A172 (cell line): ENCODE measurements at places on chromosomes 5 and 9.

GRCh38 chr5:1661831-1662558 is 137.6 kb downstream of the MRPL36 start:
- DNase-seq: no peak

GRCh38 chr5:39178861-39179260 is 40.5 kb downstream of the FYB1 start:
- DNase-seq: no peak

- DNase-seq: peak; percentile 69
These were observed 75.5 kb downstream of the MAPKAP1 start for GRCh38 chr9:125631391-125632085.

DNA sequence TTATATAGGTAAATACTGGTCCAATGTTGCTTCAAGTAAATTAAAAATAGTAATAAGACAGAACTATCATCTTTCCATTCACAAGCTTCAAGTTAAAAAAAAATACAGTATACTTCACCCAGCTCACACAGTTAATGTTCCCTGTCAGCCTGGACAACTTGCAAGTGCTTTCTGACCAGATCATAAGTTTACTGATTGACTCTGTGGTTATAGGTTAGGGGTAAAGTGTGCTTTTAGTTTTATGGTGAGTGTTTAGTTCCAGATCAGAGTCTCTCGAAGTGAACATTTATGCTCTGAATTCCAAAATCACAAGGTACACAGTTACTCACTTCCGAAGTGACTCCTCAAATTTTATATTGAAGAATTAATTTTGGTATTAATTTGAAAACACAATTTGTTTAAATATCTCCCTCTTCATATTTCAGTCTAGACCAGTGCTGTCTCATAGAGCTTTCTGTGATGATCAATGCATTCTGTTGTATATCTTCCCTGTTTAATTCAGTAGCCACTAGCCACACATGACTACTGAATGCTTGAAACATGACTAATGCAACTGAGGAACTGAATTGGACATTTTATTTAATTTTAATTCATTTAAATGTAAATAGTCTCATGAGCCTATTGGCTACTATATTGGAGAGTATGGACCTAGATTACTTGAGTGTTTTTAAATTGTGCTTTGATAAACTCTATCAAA is 90.7 kb downstream of the MEF2C start:
- no peak for DNase-seq

GRCh38 chr9:100595391-100596199 is 17.7 kb downstream of the CAVIN4 start:
- peak; percentile 64 for DNase-seq

DNA sequence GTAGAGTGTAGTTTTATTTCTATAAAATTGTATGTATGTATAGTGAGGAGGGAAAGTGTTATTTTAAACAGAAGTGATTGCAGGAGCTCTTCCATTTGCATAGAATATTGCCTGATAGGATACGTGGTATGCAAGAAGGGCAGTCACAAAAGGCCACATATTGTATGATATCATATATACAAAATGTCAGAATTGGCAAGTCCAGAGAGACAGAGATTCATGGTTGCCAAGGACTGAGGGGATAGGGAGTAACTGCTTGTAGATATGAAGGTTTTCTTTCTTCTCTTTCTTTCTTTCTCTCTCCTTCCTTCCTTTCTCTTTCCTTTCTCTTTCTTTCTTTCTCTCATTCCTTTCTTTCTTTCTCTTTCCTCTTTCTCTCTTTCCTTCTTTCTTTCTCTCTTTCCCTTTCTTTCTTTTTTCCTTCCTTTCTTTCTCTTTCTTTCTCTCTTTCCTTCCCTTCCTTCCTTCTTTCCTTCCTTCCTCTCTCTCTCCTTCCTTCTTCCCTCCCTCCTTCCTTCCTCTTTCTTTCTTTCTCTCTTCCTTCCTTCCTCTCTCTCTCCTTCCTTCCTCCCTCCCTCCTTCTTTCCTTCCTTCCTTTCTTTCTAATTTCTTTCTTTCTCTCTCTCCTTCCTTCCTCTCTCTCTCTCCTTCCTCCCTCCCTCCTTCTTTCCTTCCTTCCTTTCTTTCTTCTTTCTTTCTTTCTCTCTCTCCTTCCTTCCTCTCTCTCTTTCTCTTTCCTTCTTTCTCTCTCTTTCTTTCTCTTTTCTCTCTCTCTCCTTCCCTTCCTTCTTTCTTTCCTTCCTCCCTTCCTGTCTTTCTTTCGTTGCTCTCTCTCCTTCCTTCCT is 24.5 kb upstream of the WDR38 start:
- DNase-seq: no peak

GRCh38 chr5:107668154-107669095 is 2.3 kb downstream of the EFNA5 start:
- DNase-seq: no peak

DNA sequence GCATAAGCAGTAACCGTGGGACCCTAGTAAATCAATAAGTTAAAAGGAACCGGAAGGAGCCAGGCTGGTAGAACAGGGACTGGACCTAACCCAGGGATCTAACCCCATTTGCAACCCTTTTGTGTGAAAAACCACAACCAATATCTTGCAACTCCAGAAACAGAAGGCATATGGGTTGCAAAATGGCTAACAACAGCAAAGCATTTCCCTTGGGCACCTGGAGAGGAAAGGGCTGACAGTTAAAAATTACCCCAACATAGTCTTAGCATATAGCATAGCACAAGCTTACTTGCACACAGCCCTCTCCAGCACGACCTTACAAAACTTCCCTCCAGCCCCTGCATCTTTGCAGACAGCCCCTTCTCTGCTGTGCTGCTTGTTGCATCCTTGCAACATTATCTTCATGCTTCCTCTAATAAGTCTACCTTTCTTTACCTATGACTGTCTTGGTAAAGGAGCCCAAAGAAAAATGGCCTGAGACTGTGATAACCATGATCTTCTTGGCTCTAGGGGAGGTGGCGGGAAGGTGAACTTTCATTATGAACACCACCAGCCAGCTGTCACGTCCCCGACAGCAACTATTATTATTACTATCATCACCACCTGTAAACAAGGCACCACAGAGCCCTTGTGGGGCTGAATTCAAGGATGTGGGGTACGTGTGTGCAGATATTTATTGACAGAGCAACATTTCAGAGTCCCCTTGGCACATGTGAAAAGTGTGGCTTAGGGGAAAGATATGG is 49.8 kb downstream of the PRRC1 start:
- DNase-seq: no peak

- DNase-seq: no peak
These were observed 266.2 kb downstream of the SPATA31D1 start for GRCh38 chr9:82254646-82255367.

- peak; percentile 89 for DNase-seq
These were observed 174.5 kb upstream of the MAP1B start for GRCh38 chr5:71932655-71933338.

GRCh38 chr9:84903963-84904362 is 234.4 kb downstream of the NTRK2 start:
- no peak for DNase-seq

- no peak for DNase-seq
These were observed 73.9 kb downstream of the KLF9 start for GRCh38 chr9:70340572-70340971.

DNA sequence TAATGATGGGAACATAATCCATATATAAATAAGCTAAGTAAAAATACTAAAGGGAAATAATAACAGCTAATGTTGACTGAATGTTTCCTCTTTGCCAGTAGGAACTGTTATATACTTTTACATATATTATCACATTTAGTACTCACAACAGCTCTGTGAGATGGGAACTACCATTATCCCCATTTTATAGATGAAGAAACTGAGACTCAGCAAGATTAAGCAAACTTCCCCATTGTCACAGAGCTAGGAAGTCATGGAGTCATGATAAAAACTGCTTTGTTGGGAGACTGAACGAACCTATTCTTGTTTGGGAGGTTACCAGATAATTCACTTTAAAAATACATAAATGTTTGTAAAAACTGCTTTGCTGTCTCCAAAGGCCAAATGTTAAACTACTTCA is 23.4 kb downstream of the WNT8A start:
- no peak for DNase-seq

DNA sequence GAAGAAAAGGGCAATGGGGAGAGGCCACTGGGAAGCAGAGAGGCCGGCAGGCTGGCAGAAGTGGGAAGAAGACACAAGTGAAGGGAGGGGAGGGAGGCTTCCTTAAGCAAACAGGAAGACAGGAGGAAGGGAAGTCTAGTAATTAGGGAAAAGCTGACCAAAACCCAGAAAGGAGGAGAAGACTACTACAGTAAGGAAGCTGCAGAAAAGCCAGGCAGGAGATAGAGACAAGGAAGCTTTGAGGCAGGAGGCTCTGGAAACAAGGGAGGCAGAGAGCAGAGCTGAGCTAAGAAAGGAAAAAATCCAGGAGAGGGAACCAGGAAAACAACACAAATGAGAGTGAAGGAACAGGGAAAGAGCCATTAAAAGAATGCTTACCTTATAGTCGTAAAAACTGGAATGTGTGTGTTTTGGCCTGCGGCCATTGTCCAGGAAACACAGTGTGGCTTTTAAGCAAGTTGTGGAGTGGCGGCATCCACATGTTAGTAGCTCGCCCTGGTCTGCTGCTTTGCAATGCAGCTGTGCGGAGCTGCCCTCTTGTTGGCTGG is 317.1 kb upstream of the CLINT1 start:
- DNase-seq: peak; percentile 3

- DNase-seq: peak; percentile 56
These were observed 36.2 kb upstream of the OTULIN start for GRCh38 chr5:14628346-14628745.

DNA sequence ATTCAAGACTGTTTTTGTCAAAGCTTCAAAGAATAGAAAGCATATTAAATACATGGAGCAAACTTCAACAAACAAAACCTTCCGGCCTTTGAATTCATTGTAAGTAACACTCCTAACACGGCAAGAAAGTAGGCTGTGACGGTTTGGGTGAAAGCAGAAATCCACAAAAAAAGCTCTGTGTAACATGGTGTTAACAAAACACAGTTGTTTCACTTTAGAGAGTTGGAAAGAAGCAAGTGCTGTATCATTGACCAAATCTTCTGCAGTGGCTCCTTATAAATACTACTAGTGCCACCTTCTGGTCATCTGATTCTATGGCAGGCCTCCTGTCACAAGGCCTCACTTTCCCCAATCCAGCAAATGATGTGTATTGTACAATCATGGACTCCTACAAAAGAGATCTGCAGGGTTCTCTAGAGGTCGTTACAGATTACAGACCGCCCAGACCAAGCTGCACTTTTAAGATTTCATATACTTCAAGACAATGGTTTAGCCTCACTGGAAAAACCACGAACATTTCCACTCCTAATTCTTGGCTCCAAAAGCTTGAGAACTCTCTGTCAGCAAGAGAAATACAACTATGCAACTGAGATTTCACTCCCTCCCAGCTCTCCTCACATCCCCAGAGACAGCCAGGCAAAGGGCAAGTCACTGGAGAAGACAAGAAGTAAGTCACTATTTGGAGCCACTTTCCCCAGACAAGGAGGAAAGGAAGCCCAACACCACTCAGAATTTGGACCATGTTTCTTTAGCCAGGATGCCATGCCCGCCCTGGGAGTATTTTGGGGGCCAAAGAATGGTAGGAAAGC is 196.2 kb downstream of the DTWD2 start:
- DNase-seq: peak; percentile 83

DNA sequence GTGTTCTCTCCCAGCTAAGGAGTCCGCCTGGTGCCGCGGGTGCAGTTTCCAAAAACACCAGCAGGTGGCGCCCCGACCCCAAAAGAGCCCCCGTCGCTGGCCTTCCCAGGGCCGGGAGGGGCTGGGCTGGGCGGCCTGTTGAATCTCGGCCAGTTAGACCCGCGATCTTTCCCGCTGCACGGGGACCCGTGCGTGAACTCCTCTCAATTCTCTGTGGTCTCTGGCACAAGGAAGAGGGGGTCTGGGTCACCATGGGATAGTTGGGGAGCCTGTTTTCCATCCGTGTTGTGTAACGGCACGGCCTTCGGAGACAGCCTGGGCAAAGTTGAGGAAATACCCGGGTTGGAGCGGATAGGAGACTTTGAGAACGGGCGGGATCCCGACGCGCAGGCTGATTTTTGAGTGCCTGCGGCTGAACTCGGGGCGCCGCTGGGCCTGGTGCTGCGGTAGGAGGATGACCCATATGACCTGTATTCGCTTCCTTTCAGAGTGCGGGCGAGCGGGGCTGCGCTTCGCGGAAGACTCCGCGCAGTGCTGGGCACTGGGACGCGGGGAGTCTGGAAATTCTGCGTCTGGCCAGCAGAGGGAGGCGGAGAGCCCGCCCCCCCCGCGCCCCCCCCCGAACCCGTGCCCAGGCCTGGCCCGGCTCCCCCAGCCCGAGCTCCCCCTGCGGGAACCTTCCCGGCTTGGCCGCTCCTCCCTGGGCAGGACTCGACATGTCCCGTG is 7.9 kb upstream of the PSD2 start:
- DNase-seq: peak; percentile 71

DNA sequence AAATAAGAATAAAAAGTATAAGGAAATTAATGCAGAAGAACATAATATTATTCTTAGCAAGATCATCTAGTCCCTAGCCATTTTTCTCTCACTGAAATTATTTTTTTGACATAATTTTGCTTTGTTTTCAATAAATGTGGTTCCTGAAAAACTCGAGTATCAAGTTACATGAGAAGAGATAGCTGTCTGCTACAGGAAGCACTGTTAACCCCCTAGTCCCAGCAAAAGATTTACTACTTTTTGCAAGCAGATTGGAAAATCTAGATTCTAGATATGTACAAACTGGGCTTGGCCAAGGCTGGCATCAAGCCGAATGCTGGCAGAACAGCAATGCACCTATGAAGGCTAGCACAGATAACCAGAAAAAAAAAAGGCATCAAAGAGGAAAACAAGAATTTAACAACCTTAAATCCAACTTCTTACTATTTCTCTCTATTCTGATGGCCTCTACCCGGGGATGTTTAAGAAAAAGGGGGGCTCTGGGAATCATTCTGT is 21.9 kb upstream of the ISCA1 start:
- no peak for DNase-seq

GRCh38 chr5:78638423-78638822 is 10.1 kb downstream of the LHFPL2 start:
- peak; percentile 99 for DNase-seq

DNA sequence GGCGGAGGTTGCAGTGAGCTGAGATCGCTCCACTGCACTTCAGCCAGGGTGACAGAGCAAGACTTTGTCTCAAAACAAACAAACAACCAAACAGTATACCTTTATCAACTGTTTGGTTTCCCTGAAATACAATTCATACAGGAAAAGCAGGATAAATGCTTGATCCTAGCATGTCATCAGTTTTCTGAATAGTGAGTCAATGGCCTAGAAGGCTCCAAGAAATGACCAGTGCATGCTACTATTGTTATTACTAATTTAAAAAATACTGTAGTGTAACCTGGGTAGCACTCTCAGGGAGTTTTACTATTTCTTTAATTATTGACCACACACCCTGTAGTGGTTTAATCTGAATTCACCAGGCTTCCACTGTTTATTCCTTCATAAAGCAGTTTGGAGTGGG is 101.0 kb upstream of the PTPN3 start:
- DNase-seq: no peak
